ENCODE measurements at places on chromosomes 4 and X.

- DNase-seq: no peak
Measured at GRCh38 chr4:132642016-132642817, 506.9 kb upstream of the PCDH10 start.

DNA sequence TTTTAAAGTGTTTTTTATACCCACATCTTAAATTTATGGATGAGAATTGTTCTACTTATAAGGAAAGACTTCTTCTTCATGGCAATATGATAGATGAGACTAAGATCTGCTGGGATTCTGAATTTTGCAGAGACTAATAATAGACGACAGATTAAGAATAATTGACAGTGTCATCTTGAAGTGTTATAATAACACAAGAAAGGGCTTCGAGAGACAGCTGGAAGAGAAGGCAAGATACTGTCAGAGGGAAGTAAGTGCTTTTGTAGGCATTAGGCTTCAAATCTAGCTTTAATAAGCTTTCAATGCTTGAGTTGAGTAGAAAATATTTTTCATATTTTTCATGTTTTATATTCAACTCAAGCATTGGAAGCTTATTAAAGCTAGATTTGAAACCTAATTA lies 797.6 kb upstream of the PABPC4L start:
- DNase-seq: no peak

DNA sequence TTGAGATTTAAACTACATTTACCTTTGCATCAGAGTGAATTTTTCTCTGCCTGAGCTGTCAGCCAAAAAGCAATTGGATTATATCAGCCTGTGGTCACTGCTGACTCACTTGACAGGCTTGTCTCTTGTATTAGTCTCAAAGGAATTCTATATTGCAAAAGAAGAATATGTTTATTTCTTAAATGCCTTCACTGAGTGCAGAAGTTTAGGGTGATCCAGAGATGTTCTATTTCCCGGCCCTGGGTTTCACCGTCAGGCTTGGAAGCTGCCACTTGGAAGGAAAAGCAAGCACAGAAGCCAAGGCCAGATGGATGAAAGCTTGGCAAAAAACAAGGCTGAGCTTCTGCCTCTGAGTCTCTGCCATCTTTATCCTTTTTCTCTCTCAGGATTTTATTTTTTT lies 80.9 kb downstream of the FAM114A1 start:
- no peak for DNase-seq

- no peak for DNase-seq
Measured at GRCh38 chr4:178970433-178971140, 1528.3 kb upstream of the AGA start.

GRCh38 chr4:73345399-73345975 lies 58.6 kb upstream of the ALB start:
- DNase-seq: no peak

GRCh38 chrX:17411205-17411604 lies 36.2 kb downstream of the NHS start:
- DNase-seq: no peak

DNA sequence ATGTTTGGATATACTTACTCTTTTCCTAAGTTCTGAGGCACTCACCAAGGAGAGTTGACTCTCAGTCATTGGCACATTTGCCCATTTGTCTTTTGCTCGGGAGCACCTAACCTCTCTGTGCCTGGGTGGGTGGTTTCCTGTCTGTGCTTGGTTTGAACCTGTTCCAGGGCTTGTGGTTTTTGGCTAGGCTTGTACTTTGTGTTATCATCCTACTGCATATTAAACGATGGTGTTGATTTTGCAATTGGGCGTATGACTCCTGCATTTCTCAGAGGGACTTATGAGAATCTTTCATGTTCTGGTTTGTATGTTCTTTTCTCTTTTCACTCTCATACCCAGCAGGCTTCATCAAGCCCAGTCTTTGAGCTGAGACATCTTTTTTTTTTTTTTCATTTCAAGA lies 161.7 kb downstream of the BTC start:
- DNase-seq: no peak

DNA sequence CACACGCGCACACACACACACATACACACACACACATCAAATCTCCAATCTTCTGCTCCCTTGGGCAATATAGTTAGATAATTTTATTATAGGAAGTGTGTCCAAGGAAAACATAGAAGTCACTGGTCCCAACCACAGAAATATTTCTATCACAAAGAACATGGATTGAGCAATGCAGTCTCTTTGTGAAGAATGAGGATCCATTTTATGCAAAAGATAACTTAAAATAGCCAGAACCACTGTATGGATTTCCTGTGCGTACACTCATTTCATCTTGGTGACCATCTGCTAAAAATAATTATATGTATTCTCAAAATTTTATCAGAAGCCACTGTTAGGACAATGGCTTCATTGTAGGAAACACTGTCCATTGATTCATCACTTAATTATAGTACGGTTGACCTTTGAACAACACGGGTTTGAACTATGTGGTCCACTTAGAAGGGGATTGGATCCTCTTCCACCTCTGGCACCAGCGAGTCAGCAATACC lies 169.6 kb upstream of the MXRA5 start:
- no peak for DNase-seq

DNA sequence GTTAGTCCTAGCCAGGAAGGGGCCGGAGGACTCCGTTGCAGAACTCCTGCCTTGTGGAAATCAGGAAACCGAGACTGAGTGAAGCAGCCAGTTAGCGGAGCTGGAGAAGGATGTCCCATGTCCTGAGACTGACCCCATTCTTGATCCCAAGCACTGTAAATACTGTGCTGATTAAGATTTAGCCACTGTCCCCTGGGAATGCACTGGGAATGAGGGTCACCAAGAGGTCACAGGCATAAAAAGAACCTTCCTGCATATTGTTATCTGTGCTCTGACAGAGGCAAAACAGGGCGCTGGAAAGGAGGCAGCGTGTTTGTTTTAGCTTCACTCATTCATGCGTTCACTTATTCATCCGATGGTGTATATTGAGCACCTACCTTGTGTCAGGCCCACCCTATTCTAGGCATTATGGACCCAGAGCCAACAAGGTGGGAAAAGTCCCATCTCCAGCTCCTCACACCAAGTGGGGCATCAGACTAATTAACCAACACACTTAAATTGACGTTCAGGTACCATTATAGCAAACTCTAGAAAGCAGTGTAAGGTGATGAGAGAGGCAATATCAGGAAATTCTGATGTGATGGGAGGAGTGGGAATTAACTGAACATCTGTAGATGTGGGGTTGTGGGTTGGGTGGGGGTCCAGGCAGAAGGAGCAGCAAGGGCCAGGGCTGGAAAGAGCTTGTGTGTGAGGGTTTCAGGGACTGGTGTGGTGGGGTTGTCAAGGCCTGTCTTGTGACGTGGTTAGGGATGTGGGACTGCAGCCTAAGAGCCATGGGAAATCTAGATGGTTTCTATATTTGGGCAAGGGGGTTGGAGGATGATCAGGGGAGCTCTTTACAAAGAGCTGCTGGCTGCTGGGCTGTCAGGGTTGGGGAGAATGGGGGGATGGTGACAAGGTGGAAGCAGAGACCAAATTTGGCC lies 10.6 kb upstream of the SLC2A9 start:
- no peak for DNase-seq

DNA sequence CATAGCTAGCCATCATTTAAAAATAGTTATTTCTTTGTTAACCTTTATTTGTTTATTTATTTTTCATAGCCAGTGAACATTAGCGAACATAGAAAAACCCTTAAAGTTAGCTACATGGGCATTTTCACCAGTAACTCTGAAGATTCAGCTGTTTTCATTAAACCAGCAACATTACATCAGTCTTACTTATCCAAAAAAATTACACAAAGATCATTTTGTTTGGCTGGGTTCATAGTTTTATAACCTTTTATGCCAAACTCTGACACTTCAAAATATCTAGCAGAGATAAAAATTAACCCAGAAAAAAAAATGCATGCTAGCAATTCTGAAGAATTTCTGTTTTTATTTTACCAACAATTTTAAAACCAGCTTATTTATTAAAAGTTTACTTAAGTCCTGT lies 784.1 kb downstream of the PCDH18 start:
- no peak for DNase-seq

- no peak for DNase-seq
Measured at GRCh38 chr4:117084866-117085701, at the start of gene TRAM1L1. TSS of gene TRAM1L1 (minus strand) at chr4:117085576. CDS start at chr4:117085393, 183 bp downstream.

DNA sequence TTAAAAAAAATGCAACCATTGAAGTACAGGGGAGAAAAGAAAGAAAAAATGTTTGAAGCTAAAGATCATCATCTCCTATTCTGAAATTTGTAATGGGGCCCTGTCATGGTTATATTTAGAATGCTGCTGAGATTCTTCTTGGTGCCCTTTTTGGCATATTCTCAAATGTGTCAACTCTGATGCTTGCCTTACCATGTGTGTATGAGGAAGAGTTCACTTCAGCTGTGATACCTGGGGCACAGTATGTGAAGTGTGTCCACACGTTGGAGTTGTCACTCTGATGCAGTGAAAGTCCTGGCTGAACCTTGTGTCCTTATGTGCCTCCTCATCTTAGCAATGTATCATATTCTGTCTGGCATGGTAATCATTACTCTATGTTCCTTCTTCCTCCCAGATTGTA lies 377.9 kb downstream of the RAPGEF2 start:
- DNase-seq: no peak

DNA sequence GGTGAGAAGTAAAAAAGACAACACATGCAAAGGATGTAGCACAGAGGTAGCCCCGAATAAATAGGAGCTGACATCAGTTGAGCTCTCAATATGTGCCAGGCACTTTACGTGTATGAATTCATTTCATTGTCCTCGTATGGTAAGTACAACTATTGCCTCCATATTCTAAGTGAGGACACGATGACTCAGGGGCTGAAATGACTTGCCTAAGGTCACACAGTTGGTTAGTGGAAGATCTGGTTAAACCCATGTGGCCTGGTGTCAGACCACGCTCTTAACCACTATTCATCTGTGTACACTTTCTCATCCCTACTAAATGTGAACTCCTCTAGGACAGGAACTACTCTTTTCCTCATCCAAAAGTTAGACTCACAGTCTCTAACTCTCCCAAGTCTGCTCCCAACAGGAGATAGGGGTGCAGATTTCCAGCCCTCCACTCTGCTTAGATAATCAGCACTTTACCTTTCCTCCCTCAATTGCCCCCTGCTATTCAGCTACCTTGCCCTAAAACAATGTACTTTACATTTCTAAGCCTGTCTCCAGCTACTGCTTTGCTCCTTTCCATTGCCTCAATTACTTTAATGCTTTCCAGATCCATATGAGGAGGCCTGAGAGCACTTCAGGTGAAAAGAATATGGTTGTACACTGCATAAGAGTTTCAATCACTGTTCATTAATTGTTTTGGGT lies 58.8 kb upstream of the LHFPL1 start:
- no peak for DNase-seq

- no peak for DNase-seq
Measured at GRCh38 chr4:46968847-46969246, 24.5 kb downstream of the GABRA4 start.

DNA sequence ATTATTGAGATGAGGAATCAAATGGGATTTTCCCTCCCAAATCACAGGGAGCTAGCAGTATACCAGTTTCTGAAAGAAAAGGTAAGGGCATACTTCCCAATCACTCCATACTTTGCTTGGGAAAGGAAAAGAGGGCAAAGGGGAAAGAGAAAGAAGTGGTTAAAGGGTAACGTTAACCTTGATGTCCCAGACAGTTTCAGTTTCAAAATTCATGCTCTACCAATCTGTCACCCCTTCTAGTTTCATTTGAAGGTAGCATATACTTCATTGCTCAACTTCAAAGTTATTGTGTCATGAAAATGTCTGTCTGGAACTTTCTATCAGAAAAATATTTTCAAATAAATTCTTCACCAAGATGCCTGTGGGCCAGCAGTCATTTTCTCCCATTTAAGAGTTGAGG lies 16.0 kb downstream of the TNMD start:
- DNase-seq: no peak

- DNase-seq: no peak
Measured at GRCh38 chrX:1836683-1837082, 221.8 kb downstream of the ASMT start.

DNA sequence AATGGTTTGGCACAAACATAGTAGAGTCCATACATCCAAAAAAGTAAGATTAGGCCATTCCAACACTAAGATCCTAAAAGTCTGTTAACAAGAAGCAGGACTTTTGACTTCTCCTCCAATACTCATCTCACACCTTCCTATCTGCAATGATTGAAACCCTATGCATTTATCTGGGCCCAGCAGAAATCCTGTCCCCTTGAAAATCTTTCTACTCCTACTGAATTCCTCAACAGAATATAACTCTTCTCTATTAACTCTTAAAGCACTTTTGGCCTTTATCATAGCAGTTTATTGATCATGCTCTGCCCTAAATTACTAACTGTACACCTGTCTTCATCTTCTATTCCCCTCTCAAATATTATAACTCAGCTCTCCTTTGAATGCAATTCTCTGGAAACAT lies 4.6 kb downstream of the G3BP2 start:
- no peak for DNase-seq

GRCh38 chr4:119087656-119088055 lies 48.0 kb upstream of the MYOZ2 start:
- no peak for DNase-seq

- no peak for DNase-seq
Measured at GRCh38 chr4:54063229-54063628, 1.2 kb downstream of the CHIC2 start.
